Stimulated activated CD8-positive, alpha-beta memory T cell treated with anti-CD3 and anti-CD28 coated beads, Interleukin-4, amount 100 ng/mL, for 1 hour (primary cell): ENCODE measurements at places on chromosomes 2 and 18.

GRCh38 chr2:147913701-147914480 lies 69.1 kb downstream of the ACVR2A start:
- no peak for DNase-seq

- DNase-seq: no peak
Measured at GRCh38 chr18:69838620-69839411, 108.9 kb downstream of the CD226 start.

DNA sequence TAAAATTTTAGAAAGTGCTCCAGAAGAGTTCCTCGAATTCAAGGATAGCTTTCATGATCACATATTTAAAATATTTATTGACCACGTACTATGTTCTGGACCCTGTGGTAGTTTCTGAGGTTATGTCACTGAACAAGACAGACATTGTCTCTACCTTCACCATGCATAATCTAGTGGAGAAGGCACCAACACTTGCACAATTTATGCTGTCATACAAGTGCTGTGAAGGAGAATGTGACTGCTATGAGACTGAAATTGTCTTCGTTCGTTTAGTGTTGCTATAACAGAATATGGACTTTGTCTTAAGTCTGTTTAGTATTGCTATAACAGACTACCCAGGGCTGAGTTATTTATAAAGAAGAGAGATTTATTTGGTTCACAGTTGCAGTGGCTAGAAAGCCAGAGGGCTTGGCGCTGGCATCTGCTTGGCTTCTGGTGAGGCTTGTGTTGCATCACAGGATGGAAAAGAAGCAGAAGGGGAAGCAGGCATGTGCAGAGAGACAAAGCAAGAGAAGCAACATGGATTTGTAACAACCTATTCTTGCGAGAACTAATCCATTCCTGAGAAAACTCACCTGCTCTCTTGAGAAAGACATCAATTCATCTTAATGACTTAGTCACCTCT lies 50.0 kb upstream of the RFX8 start:
- no peak for DNase-seq

- DNase-seq: no peak
Measured at GRCh38 chr2:235535423-235536130, 41.7 kb downstream of the AGAP1 start.

DNA sequence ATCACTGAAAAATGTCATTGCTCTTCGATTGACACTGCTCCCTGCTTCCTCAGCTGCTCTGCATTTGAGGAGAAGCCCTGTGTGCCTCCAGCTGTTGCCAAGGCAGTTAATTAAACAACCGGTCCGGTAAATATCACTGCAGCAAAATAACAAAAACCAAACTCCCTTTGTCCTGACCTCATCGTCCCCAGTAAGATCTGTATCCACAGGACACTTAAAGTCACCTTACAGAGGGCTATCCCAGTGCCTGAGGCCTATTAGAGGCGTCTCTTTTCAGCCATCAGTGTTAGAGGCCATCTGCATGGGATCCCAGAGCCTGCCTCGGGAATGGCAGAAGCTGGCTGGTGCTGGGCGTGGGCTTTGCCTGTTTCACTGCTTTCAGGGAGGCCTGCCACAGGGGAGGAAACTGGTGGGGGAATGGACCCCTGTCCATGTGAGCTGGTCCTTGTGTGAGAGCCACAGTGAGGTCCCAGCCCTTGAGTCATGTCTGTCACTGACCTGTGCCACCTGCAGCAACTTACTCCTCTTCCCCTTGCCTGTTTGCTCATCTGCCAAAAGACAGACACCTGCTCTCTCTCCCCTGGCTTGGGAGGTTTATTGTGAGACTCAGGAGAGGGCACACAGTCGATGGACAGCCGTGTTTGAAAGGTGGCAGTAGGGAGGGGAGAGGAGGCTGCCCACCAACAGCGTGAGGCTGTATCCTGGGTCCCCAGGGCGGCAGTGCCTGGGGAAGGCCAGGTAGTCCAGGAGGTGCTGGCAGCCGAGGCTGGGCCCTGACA lies 117.7 kb upstream of the MCFD2 start:
- no peak for DNase-seq

GRCh38 chr2:127651971-127652550 lies 6.1 kb downstream of the GPR17 start:
- no peak for DNase-seq

- DNase-seq: no peak
Measured at GRCh38 chr2:26001743-26002351, 19.6 kb upstream of the KIF3C start.

GRCh38 chr2:119721462-119721861 lies 38.3 kb upstream of the PTPN4 start:
- DNase-seq: no peak

DNA sequence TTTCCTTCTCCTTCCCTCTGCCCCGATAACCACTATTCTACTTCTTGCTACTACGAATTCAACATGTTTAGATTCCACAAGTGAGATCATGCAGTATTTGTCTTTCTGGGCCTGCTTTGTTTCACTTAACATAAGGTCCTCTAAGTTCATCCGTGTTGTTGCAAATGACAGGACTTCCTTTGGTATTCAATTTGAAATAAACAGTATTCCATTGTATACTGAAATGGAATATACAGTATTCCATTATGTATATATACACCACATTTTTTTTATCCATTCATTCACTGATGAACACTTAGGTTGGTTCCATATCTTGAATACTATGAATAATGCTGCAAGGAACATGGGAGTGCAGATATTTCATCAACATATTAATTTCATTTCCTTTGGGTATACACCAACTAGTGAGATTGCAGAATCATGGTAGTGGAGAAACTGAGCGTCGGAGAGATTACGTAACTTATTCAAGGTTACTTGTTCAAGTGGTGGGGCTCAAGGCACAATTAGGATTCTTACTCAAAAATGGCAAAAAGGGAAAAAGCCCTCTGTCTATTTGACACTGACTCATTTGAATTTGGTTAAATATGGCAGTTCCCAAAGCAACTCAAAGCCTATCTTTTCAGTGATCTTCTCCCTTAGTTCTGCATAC lies 85.1 kb downstream of the CHN1 start:
- no peak for DNase-seq

GRCh38 chr2:121583555-121583954 lies 52.9 kb downstream of the RNU4ATAC start:
- DNase-seq: no peak

DNA sequence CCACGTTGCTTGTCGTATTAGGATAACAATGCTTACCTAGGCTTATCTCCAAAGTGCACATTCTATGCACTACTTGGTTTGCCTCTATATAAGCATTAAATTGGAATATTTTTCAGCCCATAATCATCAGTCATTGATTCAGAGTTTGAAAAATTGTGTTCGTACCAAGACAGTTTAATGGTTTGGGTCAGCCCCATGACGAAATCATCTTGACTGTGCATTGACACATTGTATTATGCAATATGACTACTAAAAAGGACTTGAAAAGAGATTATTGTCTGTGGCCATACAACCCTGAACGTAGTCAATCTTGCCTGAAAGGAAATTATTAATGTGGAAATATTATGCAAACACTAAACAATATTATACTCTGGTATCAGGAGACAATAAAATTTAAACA lies 141.3 kb downstream of the EML6 start:
- DNase-seq: no peak

DNA sequence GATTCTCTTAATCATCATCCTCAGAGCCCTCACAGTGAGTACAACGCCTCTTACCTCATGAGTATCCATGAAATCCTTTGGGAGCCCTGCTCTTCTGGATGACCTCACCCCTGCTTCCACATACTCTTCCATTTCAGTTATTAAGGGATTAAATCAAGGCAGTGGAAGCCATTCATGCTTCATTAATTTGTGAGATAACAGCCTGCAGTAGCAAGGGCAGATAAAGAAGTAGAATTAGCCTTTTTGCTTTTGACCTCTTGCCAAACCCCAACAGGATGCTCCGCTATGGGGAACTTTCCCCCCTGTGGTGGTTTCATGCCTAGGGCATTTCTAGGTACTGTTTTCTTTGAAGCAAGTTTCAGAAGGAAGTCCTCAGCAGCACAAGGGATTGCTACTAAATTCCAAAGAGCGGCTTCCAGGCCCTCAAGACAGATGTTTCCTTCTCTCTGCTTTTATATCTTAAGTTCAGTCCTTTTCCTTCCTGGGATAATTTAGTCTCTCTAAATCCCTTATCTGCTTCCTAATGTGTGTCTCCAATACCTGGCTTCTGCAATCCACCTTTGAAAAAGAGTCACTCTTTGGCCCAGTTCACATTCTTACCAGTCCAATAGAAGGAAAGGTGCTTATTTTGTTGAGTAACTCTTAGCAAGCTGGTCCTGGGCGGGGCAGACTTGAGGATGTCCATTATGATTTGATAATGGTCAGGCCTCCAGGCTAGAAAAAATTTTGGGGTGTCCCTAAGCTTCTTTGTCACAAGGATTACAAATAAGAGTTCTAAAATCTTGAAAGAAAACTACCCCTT lies 76.9 kb downstream of the MYO1B start:
- no peak for DNase-seq

- no peak for DNase-seq
Measured at GRCh38 chr18:63889626-63890025, 2.1 kb downstream of the SERPINB2 start.

- no peak for DNase-seq
Measured at GRCh38 chr2:62297624-62298010, 101.7 kb downstream of the B3GNT2 start.

DNA sequence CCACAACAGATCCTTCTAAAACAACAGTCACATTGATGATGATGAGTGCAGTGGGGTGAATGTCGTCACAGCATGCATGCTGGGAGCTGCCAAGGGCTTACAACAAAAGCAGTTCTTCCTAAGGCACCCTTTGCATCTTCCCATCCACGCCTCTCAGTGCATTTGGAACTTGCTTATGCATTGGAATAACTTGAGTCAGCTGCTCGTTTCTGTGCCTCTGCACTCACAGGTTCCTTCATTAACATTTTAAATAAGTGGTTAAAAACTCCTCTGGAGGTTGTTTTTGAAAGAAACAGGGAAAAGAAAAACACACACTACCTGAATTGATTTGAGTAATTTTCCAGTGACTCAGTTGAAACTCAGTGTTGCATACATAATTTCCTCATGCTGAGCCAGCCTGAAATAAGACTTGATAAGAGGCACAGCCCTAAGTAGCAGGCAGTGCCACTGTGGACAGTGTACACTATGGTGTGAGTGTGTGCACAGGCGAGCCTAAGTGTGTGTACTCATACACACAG lies 46.8 kb upstream of the TRIM43B start:
- DNase-seq: no peak
